ENCODE measurements at places on chromosomes 16 and 17. TPM values are rescaled to one million over a fixed set of nuclear protein-coding genes. Genes with fewer than 3 reads are reported as not detected.
A peak's percentile ranks its signal among the peaks of the same experiment; 100 is the strongest.

GRCh38 chr17:80762076-80762475, 217.4 kb downstream of the RPTOR start:
- DNase-seq, result no peak

- peak; percentile 7 for DNase-seq
These were observed at the start of gene KATNB1 for GRCh38 chr16:57735755-57736418. Gene KATNB1 (plus strand): TSS chr16:57735770. CDS start chr16:57737244, 1,474 bp downstream.

- no peak for DNase-seq
These were observed 14.3 kb upstream of the PRKCB start for GRCh38 chr16:23821467-23821866.

DNA sequence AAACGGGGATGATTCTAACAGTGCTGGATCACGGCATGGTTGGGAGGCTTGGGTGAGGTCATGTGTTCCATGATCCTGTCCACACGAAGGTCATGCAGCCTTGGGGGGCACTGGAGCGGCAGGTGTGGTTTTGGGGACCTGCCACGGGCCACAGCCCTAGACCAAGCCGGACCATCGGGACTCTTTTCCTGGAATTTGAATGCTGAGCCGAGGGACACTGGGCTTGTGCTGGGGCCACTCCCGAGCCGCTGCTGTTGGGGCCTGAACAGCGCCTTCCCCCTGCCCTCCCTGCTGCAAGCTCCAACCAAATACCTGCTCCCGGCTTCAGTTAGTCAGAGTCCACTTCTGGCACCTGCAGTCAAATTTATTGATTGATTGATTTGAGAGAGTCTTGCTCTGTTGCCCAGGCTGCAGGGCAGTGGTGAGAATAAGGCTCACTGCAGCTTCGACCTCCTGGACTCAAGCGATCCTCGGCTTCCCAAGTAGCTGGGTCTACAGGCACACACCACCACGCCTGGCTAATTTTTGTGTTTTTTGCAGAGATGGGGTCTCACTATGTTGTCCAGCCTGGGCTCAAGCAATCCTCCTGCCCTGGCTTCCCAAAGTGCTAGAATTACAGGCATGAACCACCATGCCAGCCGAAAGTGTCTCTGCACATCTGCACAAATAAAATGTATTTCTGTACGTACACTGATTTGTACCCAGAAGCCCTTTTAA, 37.2 kb upstream of the SLC38A10 start:
- no peak for DNase-seq

DNA sequence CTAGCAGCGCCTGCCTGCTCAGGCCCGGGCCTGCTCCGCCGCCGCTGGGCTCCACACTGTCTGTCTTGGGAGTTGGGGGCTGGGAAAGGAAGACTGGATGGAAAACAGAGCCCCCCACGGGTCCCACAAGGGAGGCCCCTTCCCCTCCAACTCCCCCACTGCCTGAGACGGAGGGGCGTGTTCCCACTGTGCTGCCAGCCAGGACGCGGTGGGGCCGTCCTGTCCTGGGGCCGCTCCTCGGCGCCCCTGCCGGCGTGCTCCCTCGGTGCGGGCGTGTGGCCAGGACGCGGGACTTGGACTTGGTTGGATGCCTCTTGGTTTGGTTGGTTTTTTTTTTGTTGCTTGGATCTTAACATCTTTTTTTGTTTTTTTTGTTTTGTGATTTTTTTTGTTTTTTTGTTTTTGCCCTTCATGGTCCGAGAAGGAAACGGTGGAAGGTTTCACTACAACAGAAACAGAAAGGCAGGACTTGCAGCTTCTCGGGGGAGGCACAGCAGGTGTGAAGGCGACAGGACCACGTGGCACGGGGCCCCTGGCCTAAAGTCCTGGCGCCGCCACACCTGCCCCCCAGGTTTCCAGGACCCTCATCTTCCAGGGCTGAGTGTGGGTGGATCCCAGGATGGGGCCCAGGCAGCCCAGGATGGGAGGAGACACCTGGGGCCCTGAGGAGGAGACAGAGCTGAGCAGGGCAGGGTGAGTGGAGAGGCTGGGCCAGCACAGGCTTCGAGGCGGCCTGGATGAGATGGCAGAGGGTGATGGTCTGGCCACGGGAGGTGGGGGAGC, 16.0 kb downstream of the ENGASE start:
- DNase-seq, result peak; percentile 4

ADAMTS18 gene
- total RNA-seq, result 2.5 TPM

DNA sequence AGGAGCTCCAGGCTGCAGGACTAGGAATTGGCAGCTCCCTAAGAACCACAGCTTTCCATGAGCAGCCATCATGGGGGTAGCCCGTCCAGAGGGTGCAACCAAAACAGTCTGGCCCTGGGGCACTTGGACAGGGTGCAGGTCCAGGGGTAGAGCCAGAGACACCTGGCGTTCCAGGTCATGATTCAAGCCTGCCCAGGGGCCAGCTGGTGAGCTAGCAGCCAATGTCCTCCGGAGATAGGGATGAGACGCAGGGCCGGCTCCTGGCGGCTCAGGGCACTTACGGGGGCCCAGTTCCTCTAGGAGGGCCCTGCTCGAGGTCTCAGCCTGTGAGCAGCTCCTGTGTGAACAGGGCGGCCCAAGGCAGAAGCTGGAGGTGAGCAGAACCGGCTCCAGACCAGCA, 22.1 kb downstream of the PIEZO1 start:
- no peak for DNase-seq

DNA sequence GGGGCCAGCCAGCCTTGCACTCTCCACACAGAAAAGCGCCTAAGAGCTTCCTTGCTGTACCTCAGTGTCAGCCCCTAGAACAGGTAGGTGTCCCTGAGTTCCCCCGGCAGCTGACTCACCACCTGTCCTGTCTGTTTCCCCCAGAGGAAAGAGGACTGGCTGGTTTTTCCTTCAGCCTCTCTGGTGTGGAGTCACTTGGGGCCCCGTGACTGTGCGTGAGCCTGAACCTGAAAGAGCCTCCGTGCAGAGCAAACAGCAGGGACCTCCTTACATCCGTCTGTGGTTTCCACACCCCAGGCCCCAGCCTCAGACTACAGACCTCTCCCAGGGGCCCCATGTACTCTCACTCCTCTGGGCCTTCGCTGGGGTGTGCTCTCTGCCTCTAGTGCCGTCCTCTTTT, 87.8 kb downstream of the GNAO1 start:
- no peak for DNase-seq

DNA sequence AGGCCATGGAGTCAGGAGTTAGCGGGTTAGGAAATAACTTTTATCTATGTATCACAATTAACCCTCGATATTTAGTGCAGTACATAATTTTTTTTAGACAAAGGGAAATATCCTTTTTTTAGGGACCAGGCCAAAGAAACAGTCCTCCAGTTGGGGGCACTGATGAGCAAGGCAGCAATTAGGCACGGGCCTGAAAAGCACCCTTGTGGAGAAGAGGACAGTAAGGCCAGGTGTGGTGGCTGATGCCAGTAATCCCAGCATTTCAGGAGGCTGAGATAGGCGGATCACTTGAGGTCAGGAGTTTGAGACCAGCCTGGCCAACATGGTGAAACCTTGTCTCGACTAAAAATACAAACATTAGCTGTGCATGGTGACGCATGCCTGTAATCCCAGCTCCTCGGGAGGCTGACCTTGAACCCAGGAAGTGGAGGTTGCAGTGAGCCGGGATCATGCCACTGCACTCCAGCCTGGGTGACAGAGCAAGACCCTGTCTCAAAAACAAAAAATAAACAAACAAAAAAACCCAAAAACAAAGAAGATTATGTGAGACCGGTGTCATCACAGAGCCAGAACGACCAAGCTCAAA, 158.3 kb upstream of the NOL11 start:
- DNase-seq, result no peak

RAC3 gene
- total RNA-seq, result 40.5 TPM

DNA sequence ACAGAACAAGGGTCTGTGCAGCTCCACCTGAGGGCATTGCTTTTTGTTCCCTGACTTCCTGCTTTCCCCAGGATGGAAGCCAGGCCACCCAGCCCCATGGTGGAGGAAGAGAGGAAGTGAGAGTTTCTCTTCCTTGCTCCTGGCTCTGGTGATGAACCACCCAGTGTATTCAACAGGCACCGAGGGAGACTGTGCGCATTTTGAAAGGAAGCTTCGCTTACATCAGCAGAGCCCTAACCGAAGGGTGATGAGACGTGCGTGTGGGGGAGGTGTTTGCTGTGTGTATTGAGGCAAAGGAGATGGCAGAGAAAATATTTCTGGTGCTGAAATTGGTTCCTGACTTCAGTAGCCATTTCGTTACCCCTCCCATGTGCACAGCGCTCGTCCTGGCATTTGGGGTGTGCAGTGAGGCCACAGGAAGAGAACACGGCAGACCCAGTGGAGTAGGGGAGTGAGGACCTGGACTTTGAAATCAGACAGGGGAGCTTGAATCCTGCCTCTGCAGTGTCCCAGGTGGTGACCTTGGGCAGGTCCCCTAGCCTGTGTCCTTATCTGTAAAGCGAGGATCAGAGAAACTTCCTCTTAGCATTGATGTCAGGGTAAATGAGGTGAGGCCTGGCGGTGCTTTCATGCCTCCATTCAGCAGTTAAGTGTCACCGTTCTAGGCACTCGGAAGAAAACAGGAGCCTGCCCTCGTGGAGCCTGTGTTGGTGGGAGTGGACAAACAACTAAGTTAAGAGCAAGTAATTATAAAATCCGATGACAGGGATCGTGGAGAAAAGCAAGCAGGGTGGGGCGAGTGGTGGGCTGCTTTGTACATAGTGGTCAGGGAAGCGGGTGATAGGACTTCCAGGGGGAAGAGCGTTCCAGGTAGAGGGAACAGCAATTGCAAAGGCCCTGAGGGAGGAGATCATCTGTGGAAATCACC, 7.4 kb downstream of the CMIP start:
- no peak for DNase-seq

CIBAR2 gene
- total RNA-seq, result not detected

DNA sequence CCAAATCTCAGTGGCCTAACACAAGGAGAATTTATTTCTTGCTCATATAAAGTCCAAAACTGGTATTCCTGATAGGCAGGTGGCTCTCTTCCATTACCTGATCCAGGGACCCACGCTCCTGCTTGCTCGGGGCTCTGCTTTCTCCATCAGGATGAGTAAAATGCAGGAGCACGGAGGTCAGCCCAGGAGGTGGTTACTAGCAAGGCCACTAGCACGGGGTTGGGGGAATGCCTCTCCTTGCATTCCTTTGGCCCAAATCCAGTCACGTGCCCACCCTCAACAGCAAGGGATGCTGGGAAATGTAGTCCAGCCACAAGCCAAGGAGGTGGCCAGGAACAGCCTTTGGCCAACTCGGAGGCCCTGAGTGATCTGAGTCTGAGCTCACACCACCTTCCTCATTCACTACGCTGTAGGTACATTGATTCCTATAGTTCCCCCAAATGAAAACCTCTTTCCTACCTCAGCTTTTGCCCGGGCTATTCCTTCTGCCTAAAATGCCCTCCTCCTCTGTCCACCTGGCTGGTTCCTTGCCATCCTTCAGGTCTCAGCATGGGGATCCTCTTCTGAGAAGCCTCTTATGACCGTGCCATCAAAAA, 38.3 kb upstream of the HAPSTR1 start:
- DNase-seq, result peak; percentile 71

DPEP3 gene
- total RNA-seq, result not detected

- DNase-seq, result peak; percentile 47
These were observed 8.4 kb downstream of the HSDL1 start for GRCh38 chr16:84136331-84137125.

DNA sequence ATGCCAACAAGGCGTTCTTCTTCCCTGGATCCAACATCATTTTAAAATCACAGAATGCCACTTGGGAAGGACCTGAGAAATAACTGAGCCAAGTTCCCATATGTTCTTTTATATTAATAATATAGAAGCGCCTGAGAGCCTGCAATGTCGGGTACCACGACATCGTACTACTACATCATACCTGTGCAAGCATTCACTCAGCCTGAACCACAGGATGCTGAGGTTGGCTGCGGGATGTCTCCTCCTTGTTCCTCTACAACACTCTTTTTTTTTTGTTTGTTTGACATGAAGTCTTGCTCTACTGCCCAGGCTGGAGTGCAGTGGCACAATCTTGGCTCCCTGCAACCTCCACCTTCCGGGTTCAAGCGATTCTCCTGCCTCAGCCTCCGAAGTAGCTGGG, 2.1 kb upstream of the ATP2C2 start:
- DNase-seq, result no peak

DNA sequence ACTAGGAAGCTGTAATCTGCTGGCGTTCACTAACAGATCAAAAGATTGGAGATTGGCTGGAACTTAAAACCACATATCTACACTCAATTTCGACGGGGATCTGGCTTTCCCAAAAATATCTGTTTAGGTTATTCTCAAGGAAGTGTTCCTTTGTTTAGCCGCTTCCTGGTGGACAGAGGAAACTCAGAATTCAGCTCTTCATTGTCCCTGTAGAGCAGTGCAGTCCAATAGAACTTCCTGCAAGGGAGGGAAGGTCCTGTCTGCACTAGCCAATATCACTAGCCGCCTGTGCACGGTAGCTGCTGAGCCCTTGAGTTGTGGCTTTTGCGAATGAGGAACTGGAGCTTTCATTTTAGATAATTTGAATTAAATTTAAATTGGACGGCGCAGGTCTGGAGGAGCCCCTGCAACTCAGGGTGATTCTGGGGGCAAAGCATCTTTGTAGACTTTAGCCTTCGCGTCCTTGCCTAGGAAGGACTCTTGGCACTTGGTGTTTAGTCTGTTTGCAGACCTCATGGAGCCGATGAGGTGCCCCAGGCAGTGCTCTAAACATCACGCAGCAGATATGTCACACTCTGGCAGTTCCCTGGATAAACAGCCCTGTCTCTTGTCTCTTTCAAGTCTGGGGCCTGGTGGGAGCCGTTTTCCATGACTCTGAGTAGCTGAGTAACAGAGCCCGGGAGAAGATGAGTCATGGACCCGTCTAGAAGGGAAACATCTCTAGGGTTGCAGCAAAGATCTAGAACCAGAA, 122.2 kb downstream of the CCDC182 start:
- DNase-seq, result peak; percentile 81

AATK gene
- total RNA-seq, result 0.54 TPM

- no peak for DNase-seq
These were observed 387.6 kb upstream of the MAF start for GRCh38 chr16:79988089-79988488.

RNPS1 gene
- total RNA-seq, result 209 TPM

ZNF18 gene
- 8.3 TPM for total RNA-seq

DNA sequence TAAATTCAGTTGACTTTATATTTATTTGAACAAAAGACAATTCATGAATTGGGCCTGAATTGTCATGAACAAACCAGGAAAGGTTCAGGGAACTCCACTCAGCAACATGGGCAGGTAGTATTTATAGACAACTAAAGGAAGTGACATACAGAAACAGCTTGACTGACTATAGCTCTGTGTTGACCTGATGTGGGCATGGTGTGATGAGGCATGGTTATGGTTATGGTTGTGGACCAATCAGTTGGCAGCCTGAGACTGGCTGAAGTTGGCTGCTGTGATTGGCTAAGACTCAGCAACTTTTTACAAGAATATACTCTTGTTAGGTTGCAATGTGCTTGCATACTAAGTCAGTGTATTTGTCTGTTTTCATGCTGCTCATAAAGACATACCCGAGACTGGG, 108.4 kb downstream of the HS3ST3B1 start:
- no peak for DNase-seq

- DNase-seq, result peak; percentile 79
These were observed 75.8 kb downstream of the WNT3 start for GRCh38 chr17:46742565-46743270.

DNA sequence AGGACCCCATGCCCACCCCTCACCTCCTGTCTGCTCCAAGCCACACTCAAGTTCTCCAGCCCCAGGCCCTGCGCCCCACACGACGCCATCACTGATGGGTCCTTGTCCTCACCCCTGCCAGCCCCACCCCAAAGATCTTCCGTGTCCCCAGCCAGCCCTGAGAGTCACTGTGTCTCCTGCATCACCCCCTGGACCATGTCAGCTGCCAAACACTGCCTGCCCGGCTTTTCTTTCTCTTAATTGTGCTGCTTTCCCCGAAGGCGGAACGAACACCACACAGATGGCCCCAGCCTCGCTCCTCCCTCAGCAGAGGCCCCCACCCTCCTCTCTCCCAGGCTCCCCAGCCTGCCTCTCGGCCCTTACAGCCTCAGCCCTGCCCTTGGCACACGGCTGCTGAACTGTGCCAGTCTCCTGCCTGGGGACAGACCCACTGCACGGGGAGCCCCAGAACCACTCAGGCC, 4.8 kb upstream of the GAA start:
- DNase-seq, result no peak

All from astrocyte (in vitro differentiated cells and primary cell).